ENCODE measurements at places on chromosomes 6 and 20.

DNA sequence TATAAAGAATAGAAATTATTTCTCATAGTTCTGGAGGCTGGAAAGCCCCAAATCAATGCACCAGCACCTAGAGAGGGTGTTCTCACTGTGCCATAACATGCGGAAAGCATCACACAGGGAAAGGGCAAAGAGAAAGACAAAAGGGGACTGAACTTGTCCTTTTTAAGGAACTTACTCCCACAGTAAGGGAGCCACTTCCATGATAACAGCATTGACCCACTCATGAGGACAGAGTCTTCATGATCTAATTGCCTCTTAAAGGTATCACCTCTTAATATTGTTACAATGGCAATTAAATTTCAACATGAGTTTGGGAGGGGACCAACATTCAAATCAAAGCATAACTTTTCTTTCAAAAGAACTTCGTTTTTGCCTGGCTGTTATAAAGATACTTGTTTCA is 582.2 kb upstream of the ARID1B start:
- DNase-seq, result no peak

DNA sequence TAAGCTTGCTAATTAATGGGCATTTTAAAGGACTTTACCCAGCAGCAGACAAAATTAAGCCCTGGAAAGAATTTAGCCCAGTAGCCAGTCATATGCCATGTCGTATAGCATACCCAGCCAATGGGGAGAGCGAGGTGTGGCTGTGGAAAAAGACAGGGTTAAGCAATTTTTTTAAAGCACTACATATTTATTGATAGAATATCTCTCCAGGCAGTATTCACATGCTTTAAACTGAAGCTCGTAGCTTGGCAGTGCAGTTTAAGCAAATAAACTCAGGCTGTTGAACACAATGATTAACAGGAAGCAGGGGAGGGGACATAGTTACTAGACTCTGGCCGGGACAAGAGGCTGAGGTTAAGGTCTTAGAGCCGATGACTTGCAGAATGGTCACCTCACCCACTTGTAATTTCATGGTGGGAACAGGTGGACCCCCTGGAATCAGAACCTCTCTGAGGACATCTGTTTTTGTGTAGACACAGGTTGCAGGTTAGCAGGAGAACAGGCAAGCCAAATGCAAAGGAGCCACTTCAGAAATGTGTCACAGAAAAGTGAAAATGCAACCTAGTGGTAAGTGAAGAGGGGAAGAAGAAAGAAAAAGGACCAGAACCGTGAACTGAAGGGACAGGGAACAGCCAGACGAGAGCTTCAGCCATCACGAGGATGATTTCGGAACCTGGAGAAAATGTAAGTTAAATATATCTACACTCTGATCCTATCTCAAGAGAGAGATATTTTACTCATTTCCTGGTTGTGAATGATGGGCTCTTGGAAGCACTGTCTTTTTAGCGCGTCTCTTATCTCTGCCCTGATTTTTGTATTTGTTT is 7.2 kb downstream of the GCNT2 start:
- DNase-seq, result peak; percentile 8

DNA sequence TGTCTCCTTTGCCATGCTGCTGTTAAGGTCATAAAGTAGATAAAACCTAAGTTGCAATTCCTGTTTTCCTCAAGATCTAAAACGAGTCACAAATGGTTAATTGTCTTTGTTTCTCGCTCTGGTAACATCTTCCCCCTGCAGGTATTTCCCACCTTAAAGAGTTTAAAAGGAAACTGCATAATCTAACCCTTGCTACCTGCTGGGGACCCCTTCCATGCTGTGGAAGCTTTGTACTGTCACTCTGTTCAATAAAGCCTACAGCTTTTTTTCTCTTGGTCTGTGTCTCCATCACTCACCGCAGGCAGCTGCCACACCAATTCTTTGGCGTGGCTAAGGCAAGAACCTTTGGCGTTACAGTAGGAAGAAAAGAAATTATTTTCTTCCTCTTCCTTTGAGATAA is 117.7 kb upstream of the GJE1 start:
- no peak for DNase-seq

DNA sequence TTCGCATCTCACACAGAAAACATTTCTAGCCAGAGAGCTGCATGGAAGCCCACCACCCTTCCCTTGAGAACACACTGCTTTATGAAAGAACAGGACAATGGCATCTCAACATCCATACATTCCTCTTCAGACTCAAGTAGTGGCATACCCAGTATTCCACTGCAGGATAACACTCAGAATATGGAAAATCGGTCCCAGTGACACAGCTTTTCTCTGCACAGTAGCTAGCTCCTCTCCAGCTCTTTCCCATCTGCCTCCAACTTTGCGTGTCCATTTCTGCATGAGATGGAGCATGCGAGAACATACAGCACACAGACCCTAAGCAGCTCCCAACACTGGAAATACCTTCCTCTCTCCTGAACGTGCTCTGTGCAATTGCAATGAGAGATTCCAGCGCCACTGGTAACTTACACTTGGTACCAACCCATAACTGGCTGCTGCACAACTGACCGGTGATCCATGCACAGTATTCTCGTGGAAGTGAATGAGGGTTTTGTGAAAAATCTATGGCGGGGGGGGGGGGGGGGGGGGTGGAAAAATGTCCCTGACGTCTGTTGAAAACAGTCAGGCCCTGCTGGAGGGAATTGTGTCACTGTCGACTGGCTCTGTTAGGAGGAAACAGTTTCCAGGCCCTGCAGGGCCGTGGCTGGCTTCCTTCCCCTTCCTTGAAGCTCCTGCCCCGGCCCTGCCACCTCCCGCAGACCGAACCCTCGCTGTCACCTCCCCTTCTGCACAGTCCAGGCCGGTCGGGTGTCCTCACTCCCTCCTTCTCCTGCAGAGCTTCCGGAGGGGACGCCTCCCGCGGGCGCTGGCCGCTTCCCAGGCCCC is 265.9 kb upstream of the QKI start:
- no peak for DNase-seq

GRCh38 chr6:133973109-133973971 is 20.3 kb downstream of the TBPL1 start:
- peak; percentile 44 for DNase-seq

- DNase-seq, result no peak
Observed at GRCh38 chr20:312866-313265, 12.5 kb upstream of the SOX12 start.

- no peak for DNase-seq
Observed at GRCh38 chr20:38985603-38986170, 23.5 kb downstream of the DHX35 start.

GRCh38 chr6:167906899-167907298 is 80.2 kb downstream of the AFDN start:
- DNase-seq, result no peak

GRCh38 chr20:63137851-63138415 is 78.0 kb downstream of the YTHDF1 start:
- no peak for DNase-seq

DNA sequence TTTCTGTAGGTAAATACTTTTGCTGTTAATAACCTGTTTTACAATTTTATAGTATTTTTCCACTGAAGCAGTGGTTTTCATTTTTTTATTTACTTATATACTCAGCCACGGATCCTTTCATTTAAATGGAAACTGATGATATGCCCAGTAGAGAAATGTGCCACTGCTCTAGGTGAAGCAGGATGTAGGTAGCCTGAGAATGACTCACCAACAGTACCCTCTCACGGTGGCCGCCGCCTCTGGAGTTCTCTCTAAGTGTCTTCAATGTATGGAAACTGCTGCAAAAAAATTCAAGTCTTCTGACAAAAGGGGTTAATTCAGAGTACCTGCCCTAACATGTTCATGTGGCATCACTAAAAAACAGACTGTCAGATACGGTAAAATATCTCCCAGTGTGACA is 6.4 kb downstream of the EYA4 start:
- no peak for DNase-seq

DNA sequence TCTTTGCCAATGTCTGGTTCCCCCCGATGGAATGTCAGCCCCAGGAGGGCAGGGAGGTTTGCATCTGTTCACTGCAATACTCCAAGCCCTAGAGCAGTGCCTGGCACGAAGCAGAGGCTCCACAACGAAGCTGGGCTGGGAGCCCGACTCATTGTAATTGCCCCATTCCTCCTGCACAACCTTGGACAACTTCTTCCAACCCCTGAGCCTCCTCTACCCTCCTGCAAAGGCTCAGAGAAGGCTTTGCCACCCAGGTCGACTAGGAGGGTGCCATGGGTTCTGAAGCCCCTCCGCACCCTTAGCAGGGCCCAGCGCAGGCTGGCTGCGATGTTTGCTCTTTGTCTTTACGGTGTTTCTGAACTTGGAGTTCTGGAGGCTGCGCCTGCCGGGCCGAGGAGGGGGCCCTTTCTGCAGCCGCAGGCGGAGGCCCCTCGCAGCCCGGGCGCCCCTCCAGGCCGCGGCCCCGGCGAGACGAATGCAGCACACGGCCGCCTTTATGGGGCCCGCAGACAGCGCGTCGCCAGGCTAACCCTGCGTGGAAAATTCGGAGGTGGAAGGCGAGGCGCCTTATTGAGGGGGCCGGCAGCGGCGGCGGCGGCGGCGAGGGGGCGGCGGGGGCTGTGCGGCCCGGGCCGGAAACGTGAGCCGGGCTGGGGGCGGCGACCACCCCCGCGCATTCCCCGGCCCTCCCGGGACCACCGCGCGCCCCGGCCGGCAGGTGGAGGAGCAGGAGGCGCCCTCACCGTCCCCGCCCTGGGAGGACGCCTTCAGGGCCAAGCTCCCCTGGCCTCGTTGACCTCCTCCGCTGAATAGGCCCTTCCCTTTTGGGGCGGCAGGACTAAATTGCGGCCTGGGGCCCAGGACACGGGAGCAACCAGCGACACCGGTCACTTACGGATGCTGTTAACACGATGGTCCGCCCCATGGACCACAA is 27.0 kb downstream of the SNAI1 start:
- DNase-seq, result no peak

- peak; percentile 19 for DNase-seq
Observed at GRCh38 chr20:1622450-1622849, 2.6 kb upstream of the SIRPB1 start.

GRCh38 chr20:59333951-59334350 is 33.5 kb downstream of the EDN3 start:
- no peak for DNase-seq

DNA sequence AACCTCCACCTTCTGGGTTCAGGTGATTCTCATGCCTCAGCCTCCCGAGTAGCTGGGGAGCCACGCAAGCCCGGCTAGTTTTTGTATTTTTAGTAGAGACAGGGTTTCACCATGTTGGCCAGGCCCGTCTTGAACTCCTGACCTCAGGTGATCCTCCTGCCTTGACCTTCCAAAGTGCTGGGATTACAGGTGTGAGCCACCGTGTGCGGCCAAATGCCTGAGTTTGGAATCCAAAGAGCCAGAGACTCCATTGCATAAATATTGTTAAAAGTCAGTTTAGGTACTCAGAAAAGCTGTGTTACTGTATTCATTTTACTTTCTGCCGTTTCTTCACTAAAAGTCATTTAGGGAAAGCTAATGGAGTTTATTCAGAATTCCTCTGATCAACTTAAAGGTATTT is 137.3 kb downstream of the SULF2 start:
- no peak for DNase-seq

GRCh38 chr20:37055276-37055675 is 40.5 kb downstream of the RBL1 start:
- no peak for DNase-seq

GRCh38 chr20:45538209-45538799 is 978 bp downstream of the WFDC6 start:
- no peak for DNase-seq

GRCh38 chr20:2983508-2983907 is 59.9 kb upstream of the GNRH2 start:
- no peak for DNase-seq

DNA sequence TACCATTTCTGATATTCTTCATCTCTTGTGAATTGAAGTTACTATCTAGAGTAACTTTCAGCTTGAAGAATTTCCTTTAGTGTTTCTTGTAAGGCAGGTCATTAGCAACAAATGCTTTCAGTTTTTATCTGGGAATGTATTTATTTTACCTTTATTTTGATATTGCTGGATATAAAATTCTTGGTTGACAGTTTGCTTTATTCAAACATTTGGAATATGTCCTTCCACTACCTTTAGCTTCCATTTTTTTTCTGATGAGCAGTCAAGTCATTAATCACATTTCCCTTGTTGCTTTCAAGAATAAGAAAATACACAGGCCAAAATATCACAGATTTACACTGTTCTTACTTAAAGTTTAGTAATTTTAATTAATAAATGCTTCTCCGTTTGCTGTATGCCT is 5.7 kb upstream of the NELFCD start:
- DNase-seq, result no peak

GRCh38 chr6:143980921-143981320 is 27.1 kb downstream of the PLAGL1 start:
- no peak for DNase-seq

DNA sequence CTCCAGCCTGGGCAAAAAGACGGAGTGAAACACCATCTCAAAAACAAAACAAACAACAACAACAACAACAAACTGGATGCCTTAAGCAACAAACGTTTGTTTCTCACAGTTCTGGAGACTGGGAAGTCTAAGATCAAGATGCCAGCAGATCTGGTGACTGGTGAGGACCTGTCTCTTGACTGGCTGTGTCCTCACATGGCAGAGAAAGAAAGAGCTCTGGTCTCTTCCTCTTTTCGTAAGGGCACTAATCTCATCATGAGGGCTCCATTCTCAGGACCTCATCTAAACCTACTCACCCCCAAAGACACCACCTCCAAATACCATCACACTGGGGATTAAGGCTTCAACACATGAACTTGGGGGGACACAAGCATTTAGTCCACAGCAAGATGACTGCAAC is 13.5 kb upstream of the GFOD1 start:
- DNase-seq, result no peak

GRCh38 chr6:51541847-51542246 is 545.6 kb downstream of the PKHD1 start:
- DNase-seq, result no peak

DNA sequence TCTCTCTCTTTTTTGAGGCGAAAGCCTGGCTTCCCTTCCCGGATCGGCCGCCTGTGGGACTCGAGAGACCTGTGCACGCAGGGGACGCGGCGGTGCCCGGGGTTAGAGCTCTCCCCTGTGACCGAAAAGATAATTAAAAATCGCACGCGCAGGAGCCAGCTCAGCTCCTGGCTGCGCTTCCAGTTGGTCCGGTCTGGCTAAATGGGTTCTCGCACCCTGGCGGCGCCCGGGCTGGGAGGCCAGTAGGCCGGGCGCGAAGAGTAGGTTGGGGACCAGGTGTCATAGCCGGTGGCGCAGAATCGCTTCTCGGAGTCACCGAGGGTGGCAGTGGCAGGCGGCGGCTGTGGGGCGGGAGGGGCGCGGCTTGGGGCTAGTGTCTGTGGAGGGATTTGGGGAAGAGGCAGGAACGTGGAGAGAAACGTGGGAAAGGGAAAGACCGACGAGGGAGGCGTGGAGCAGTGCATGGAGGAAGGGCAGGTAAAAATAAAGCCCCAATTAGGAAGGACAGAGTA is 41.9 kb upstream of the SUPT3H start:
- DNase-seq, result peak; percentile 44

- no peak for DNase-seq
Observed at GRCh38 chr20:48962976-48963771, 41.7 kb downstream of the ARFGEF2 start.

GRCh38 chr20:61252601-61253263 is 671 bp downstream of the CDH4 start:
- no peak for DNase-seq

Measured in central memory CD4-positive, alpha-beta T cell (primary cell).